ENCODE measurements at places on chromosomes 5 and 9. TPM values are rescaled to one million over a fixed set of nuclear protein-coding genes. Genes with fewer than 3 reads are reported as not detected.

- DNase-seq = no peak
These were observed 68.4 kb upstream of the RAPGEF1 start for GRCh38 chr9:131808291-131808690.

- DNase-seq = no peak
These were observed 71.5 kb downstream of the RCL1 start for GRCh38 chr9:4864234-4864661.

- DNase-seq = no peak
These were observed 104.8 kb upstream of the SREK1 start for GRCh38 chr5:66039296-66039695.

GRCh38 chr9:123615381-123615780 lies 259.4 kb downstream of the CRB2 start:
- no peak for DNase-seq

DNA sequence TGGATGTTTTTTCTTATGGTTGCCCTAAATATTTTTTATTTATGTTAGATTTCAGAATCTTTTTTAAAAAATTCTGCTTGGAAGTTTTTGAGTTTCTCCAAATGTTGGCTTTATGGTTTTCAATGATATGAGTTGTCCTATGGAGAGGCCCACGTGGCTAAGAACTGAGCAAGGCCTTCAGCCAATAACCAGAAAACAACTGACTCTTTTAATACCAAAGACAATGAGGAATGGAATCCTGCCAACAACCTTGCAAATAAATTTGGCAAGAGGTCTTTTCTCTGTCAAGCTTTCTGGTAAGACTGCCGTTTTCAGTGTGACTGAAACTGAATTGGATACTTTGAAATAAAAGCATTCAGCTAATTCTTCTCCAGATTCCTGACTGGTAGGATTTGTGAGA lies 1740.1 kb upstream of the WWC1 start:
- no peak for DNase-seq

GRCh38 chr9:13431222-13431536 lies 151.7 kb upstream of the MPDZ start:
- DNase-seq = no peak

DNA sequence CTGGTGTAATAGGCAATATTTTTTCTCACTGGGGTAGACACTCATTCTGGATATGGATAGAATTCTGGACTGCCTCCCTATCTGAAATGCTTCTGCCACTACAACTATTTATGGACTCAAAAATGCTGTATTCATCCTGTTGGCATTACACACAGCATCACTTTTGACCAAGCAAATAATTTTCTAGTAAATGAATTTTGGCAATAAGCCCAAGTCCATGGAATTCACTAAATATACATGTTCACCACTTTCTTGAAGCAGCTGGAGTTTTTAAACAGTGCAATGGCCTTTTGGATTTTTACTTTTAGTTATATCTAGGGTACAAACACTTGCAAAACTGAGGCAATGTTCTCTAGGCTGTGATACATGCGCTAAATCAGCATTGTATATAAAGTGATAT lies 724.9 kb upstream of the EDIL3 start:
- no peak for DNase-seq

Gene C5orf58
- polyA plus RNA-seq = not detected

Gene ANKRD20A1
- polyA plus RNA-seq = 0.20 TPM

Gene ZCCHC10
- 32.5 TPM for polyA plus RNA-seq

Gene MYOZ3
- 14.5 TPM for polyA plus RNA-seq

Gene C5orf52
- polyA plus RNA-seq = not detected

Gene PCDHAC1
- not detected for polyA plus RNA-seq
